ENCODE measurements at places on chromosomes 7 and 10. TPM values are rescaled to one million over a fixed set of nuclear protein-coding genes. Genes with fewer than 3 reads are reported as not detected.

- no peak for DNase-seq
Measured at GRCh38 chr7:6691609-6692106, 15.1 kb downstream of the ZNF12 start.

GRCh38 chr10:61471491-61471890, 18.3 kb upstream of the TMEM26 start:
- no peak for DNase-seq

DNA sequence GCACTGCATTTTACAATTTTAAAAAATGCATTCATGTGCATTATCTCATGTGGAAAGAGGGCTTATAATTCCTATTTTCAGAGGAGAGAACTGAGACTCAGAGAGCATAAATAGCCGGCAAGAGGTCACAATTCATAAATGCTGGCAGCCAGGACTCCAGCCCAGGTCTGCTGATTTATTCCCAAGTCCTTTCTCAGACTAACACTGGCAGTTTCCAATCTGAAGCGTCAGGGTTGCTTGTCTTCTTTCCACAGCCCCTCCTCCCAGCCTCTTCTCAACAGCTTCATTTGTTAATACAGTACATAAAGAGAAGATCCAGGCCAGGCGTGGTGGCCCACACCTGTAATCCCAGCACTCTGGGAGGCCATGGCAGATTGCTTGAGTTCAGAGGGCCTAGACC, 108.9 kb downstream of the PARD3 start:
- no peak for DNase-seq

GRCh38 chr7:117715784-117716445, 157.3 kb downstream of the CTTNBP2 start:
- peak; percentile 32 for DNase-seq

DNA sequence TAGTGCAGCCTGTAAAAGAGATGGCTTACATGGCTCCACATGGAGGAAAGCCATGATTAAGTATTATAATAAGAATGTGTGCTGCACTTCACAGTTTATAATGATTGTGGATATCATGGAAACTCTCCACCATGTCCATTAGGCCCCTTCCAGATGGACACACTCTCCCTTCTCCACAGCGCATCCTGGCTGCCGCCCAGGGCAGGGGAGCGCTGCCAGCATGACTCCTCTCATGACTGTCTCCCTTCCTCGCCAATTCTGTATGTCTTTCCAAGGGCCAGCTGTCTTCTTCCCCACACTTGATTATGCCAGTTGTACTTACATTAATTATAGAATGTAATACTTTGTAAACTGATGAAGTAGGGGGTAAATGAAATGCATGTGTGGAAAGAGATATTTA, 259.3 kb upstream of the TMEM72 start:
- DNase-seq: no peak

DNA sequence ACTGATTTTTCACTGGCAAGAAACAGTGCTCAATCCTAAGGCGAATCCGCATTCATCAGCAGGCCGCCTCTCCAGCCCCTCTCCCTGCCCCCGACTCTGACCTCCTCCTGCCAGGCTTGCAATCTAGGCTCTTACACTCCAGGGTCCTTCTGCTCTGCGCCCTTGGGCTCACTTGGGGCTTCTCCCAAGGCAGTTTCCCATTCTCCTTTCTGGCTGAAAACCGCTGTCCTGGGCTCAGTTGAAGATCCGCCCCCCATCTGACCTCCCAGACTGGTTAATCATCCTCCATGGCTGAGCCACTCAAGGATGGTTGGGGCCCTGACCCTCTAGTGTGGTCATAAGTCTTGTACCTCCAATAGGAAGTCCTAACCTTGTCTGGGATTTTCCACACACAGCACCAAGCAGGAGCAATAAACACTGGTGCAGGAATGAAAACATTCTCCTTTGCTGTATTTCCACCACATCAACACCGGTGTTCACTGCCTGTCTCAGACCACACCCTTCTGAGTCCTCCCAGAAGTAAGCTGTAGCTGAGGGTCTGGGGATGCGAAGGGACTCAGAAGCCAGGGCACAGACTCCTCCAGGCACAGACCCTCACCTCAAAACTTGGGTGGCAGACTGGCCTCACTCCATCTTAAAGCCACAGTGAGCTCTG, 42.4 kb downstream of the TNS3 start:
- DNase-seq: peak; percentile 41

The SEMA3E gene
- polyA plus RNA-seq: 0.06 TPM

The CFAP69 gene
- polyA plus RNA-seq: 2.0 TPM

The SH2B2 gene
- 0.89 TPM for polyA plus RNA-seq

The AGK gene
- polyA plus RNA-seq: 39.0 TPM

The PRKCQ gene
- 0.10 TPM for polyA plus RNA-seq

Measured in AG04450 (cell line).